ENCODE measurements at places on chromosomes 13 and 19.

- DNase-seq = no peak
Observed at GRCh38 chr13:62085337-62086229, 669.9 kb upstream of the PCDH20 start.

DNA sequence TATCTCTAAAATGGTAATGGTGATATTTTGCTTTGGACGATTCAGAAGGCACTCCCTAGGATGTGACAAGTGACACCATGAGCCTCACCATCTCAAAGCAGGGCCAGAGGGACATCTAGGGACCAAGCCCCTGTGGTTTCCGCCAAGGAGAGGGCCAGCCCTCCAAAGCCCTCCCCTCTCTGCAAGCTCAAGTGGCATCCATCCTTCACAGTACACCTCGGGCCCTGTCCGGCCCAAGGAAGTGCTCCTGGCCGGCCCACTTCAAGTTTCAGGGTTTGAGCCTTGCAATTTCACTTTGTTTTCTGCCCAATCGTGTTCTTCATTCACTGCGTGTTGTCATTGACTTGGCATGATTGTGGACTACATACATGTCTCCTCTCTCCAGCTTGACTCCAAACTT is 82.5 kb downstream of the TSHZ3 start:
- DNase-seq = no peak

- peak; percentile 41 for DNase-seq
Observed at GRCh38 chr13:100203696-100204367, 114.9 kb downstream of the PCCA start.

GRCh38 chr13:47036294-47037008 is 139.6 kb upstream of the HTR2A start:
- DNase-seq = peak; percentile 25

GRCh38 chr13:22594041-22594440 is 586.7 kb upstream of the SGCG start:
- DNase-seq = no peak

GRCh38 chr13:86882107-86882506 is 789.1 kb upstream of the SLITRK5 start:
- DNase-seq = no peak

GRCh38 chr13:102758842-102759241 is 14.7 kb downstream of the TEX30 start:
- DNase-seq = no peak

- DNase-seq = no peak
Observed at GRCh38 chr19:28869459-28869858, 343.5 kb downstream of the UQCRFS1 start.

DNA sequence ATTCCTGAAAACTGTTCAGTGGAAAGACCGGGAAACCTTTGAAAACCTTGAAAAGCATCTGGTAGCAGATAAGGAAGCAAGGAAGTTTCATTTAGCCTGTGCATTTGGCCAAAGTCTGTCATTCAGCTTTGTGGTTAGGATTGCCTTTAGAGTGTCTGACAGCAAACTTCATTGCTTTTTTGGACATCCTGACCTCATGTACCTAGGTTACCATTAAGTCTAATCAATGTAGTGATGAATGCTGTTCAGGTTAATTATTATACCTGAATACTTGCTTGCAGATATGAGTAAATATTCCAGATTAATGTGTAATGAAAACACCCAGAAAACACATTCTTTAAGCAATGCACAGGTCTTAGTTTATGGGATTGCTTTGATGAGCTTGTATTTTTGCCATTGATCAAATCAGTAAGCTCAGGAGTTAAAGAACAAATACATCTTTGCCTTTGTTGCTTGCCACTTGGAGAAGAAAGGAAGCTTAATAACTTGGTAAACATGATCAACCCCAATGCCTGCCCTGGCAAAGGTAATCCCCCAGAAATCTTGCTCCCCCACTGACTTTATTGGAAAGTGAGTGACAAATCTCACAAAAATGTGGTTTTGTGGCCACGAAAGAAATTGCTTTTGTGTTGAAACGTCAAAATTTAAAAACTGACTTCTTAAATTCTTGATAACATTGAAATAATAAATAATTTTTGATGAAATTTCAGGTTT is 87.4 kb downstream of the SLC15A1 start:
- DNase-seq = no peak

DNA sequence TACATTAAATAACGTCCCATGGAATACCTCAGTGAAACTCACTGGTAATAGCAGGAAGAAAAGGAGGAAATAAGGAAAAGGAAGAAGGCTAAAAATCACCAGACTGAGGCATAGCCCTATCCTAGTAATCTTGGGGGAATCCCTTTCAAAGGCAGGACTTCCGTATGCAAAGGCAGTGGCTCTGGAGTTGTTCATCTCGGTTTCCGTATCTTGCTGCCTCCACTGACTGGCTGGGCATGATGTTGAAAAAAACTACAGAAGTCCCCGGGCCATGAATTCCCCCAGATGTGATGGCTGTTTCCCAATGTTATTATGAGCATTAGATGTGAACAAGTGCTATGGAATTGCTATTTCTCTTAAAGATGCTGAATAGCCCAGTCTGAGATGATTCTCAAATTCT is 5.5 kb downstream of the FPR2 start:
- DNase-seq = no peak

GRCh38 chr19:688992-689391 is 6.3 kb downstream of the PRSS57 start:
- no peak for DNase-seq

DNA sequence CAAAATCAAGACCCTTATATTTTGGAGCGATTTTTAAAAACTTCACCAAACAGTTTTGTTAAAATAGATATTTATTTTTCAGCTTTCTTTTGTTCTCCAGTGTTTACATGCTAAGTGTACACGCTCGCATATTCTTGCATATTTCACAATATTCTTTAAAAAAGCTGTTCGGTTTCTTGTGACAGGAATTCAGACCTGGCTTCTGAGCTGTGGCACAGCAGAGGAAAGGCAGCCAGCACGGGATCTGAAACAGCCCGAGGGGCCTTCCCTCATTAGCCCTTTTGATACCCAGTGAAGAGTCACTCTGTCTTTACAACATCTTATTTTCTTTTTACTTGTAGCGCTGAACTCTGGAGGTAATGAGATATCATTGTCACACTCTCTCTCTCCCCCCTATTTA is 234.0 kb downstream of the B3GLCT start:
- DNase-seq = no peak

GRCh38 chr19:17951990-17952976 is 14.6 kb upstream of the KCNN1 start:
- peak; percentile 66 for DNase-seq

GRCh38 chr13:106318941-106319411 is 216.5 kb downstream of the EFNB2 start:
- no peak for DNase-seq

GRCh38 chr13:46738055-46738454 is 58.9 kb downstream of the ESD start:
- DNase-seq = no peak

All from GM13976 (cell line).